ENCODE measurements at places on chromosomes 1 and 21. TPM values are rescaled to one million over a fixed set of nuclear protein-coding genes. Genes with fewer than 3 reads are reported as not detected.

CLDN17 gene
- total RNA-seq, result not detected

IFFO2 gene
- 7.6 TPM for total RNA-seq

LRRC3 gene
- total RNA-seq, result 0.37 TPM

KRTAP11-1 gene
- total RNA-seq, result not detected

CHIA gene
- not detected for total RNA-seq

WNT3A gene
- total RNA-seq, result not detected

All from uterine smooth muscle cell (primary cell).